ENCODE measurements at places on chromosomes 13 and 19. TPM values are rescaled to one million over a fixed set of nuclear protein-coding genes. Genes with fewer than 3 reads are reported as not detected.

BAX gene
- total RNA-seq: 58.9 TPM

KIR2DL3 gene
- total RNA-seq: not detected

PRTN3 gene
- total RNA-seq: not detected

LACC1 gene
- total RNA-seq: 5.8 TPM

CEACAM21 gene
- total RNA-seq: 2.0 TPM

TUBB4A gene
- total RNA-seq: 0.12 TPM

UHRF1 gene
- total RNA-seq: 13.5 TPM

PSPN gene
- 1.5 TPM for total RNA-seq

MISP3 gene
- total RNA-seq: 3.4 TPM

PTH2 gene
- total RNA-seq: not detected

MCF2L gene
- total RNA-seq: 9.7 TPM

DNA sequence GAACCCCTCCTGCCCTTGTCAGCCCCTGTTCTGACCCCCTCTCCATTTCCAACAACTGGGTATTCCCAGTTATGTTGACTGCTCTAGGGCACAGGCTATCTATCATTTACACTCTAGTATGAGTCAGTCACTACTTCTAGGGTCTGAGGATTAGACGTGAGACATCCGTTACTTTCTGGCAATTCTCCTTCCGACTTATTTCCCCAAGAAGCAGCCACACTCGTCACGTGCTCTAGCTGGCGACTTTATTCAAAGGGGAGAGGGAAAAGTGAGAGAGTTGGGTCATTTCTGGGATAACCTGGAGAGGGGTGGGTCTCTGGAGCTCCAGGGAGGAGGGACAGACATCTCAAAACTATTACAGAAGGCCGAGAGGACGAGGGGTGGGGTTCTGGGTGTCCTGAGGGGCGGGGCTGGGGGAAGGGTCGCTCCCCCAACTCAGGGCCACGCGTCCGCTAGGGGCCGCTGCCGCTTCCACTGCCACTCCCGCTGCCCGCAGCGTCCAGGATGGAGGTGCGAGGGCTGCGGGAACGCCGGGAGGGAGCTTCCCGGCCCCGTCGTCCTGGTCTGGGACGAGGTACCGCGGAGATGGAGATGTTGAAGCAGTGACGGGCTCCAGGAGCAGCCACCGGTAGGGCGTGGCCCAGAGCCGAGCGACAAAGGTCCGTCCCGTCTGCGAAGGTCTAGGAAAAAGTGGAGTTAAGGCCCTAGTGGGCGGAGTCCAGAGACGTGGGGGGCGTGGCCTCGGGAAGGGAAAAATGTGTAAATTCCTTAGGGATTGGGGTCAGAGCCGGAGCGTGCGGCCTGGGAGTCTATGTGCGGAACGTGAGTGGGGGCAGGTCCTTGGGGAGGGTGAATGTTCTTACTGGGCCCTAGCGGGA, 8.9 kb downstream of the RTBDN start:
- ATAC-seq: no peak

GRCh38 chr13:33197541-33197971, 88.0 kb downstream of the STARD13 start:
- ATAC-seq: no peak

DNA sequence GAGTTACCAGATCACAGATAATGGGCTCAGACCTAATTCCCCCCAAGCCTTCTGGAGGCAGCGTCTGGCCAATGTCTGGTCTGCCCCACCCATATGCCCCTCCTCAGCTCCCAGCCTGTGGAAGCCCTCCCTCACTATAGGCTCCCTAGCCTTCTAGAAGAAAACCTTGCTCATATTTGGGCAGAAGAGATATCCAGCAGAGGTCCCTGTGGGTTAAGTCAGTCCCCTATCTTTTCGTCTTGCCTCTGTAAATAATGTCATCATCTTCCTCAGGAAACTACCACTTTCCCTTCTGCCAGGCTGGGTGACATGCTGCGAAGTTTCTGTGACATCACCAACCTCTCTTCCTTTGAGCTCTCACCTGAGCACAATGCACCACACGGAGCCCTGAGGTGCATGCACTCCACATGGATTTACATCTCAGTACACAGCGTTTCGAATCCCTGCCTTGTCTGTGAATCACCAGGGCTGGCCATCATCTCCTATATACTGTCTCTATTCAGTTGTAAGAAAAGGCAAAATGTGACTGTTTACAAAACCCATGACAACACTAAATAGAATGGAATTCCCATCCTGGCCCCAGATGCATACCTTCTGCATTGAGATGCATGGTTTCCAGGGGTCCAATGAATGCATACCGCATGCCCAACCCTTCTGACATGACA, 112.8 kb downstream of the CRYL1 start:
- ATAC-seq: peak; percentile 40

GRCh38 chr13:73250061-73250460, 191.3 kb downstream of the KLF5 start:
- ATAC-seq: no peak

DNA sequence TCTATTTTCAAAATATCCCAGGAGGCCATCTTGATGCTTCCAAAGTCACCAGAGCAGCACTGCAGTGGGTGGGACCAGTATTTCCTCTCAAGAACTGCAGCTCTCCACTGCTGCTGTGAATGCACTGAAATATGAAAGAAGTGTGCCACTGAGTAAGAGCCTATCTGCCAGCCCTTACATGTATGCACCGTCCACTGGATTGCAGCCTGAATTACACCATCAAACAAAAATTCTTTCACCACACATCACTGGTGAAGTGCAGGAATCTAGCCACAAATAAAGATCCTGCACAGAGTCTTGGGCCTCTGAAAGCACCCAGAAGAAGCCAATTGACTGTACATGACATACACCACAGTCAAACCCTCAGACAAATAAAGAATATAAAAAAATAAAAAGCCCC, 249.0 kb downstream of the LHFPL6 start:
- no peak for ATAC-seq

DNA sequence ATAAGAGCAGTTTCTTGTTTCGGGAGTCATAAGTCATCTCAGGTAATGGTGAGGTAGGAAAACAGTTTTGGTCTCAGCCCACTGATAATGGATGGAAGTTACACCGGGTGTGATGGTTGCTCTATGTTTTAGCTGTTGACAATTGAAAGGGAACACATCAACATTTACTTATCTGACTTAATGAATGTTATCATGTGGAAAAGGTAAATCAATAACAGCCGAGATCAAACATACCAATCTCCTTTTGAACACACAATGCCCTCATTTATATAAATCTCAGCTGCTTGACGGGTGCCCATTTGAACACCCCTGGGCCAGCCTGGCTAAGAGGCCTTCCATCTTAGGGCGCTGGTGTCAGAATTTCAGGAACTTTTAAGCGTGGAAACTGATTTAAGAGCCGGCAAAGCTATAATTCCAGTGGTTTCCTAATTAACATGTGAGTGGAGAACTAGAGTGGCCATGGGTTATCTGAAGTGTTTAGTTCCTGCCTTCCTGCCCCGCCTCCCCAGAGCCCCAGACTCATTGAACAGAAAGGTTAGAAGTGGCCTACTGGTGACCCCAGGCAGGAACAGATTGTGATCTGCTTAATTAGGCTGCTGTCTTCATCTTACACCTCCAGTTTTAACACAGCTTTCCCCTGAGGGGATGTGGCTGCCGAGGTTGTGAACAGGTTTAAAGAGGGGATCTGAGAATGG, 572.7 kb downstream of the FGF9 start:
- no peak for ATAC-seq

DNA sequence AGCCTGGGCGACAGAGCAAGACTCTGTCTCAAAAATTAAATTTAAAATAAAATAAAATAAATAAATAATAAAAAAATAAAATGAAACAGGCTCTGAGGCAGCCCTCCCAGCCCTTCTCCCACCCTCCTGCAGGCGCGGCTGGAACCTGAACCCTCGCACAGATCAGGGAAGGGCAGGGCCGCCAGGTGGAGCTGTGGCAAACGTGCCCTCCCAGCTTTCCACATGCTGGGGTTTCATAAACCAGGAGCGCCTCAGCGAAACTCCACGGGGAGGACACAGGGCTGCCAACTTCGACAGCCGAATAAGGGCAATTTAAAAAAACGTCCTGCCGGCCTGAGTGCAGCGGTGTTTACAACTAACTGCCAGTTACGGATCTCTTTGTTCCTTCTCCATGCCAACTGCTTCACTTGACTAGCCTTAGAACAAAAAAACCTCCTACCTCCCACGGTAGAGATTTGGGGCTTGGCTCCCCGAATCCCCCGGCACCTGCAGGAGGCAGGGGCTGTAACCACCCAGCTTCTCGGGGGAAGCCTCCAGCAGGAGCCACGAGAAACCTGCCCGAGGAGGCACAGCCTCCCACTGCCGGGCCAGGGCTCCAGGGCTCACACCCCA, 15.9 kb downstream of the ZNF787 start:
- peak; percentile 75 for ATAC-seq

DNA sequence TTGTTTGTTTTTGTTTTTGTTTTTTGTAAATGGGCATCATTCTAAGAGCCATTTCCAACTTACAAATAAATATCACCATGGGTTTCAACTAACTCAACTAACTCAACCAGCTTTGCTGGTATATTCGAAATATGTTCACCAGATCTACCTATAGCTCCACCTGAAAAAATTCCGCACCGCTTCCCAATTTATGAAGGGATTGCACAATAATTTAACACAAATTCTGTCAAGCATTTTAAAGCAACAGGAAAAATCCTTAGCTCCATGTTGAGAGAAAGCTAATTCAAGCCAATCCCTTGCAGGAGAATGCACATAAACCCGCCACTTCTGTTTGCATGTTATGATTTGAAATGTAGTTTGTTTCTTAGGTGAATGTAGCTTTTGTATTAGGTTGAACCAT, 417.8 kb downstream of the EFNB2 start:
- no peak for ATAC-seq

- ATAC-seq: peak; percentile 21
These were observed 638 bp downstream of the ADGRE5 start for GRCh38 chr19:14381689-14382474.

GRCh38 chr13:100543872-100544602, 44.6 kb downstream of the GGACT start:
- no peak for ATAC-seq

GRCh38 chr13:112986946-112987681, 18.1 kb downstream of the MCF2L start:
- ATAC-seq: no peak

GRCh38 chr19:31402529-31403316, 53.5 kb upstream of the TSHZ3 start:
- ATAC-seq: no peak

- ATAC-seq: no peak
These were observed 310.1 kb downstream of the GPC5 start for GRCh38 chr13:91708558-91708957.

- peak; percentile 62 for ATAC-seq
These were observed 8.4 kb upstream of the CEBPA start for GRCh38 chr19:33310606-33311325.

GRCh38 chr19:51375504-51376221, 3.2 kb upstream of the NKG7 start:
- no peak for ATAC-seq

DNA sequence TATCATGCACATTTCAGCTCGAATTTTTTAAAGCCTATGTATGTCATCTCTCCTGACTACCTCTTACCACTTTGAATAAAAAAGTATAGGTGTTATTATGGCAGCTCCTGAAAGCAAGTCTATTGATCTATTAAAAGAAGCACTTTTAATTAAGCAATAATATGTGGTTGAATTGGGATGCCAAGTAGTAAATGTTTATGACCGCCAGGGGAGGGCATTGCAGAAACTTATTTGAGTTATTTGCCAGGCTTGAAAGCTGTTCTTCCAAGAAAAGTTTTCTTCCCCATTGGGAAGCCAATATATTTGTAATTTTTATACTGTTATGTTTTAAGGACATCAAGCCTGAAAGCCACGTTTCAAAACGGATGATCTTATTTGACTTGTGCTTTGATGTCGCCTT, 88.1 kb upstream of the SOX21 start:
- no peak for ATAC-seq

GRCh38 chr19:40800997-40801377, 2.0 kb downstream of the EGLN2 start:
- no peak for ATAC-seq

GRCh38 chr19:13057744-13058143, 44.9 kb downstream of the LYL1 start:
- no peak for ATAC-seq

DNA sequence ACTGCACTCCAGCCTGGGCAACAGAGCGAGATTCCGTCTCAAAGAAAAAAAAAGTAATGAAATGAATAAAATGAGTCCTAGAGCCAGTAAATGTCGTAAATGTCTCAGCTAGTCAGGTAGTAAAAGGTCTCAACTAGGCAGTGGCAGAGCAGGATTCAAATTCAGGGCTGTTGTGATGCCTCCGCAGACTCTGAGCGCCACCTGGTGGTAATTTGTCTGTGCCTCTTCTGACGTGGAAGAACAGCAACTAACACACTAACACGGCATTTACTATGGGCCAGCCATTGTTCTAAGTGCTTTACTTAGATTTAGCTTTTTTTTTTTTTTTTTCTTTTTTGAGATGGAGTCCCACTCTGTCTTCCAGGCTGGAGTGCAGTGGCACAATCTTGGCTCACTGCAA, 30.2 kb downstream of the CYP2F1 start:
- ATAC-seq: peak; percentile 86

DNA sequence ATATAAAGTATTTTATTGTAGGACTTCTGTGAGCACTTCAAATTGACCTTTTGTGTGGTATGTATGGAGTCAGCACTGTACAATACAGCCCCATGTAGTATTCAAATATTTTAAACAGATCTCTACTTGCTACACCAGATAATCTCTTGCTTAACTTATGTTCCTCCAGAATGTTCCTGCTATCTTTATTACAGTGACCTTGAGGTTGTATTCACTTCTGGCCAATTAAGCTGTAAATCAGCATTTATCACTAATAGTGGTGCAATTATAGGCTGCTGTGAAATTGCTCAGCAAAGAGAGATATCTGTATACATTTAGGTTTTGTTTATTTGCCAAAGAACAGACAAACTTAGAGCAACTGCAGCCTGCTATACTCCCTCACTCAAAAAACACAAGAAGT, 1218.6 kb downstream of the PCDH17 start:
- no peak for ATAC-seq

- no peak for ATAC-seq
These were observed 17.0 kb upstream of the SIGLEC14 start for GRCh38 chr19:51663650-51664049.

DNA sequence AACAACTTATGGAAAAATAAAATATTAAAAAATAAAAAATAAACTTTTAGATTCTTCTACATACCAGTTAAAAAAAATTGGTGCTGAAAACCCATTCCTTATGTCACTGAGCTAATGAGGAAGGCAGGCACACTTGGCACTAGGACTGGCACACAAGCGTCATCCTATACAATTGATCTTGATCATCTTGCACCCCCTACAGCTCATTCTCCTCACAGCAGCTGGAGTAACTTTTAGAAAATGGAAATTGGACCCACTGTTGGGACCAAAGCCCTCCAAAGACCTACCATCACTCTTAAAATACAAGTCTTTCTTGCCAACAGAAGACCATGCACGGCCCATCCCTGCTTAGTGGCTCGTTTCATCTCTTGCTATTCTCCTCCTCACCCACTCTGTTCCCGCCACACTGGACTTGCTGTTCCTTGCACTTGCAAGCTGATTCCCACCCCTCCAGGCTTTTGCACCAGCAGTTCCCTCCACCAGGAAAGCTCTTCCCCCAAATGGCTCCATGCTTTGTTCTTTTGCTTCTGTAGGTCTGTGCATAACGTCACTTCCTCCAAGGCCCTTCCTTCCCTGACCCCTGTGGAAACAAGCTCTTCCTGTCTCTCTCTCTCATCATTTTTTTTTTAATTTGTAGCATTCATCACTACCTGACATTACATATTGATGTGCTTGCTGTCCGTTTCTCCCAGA, 11.6 kb downstream of the CTU1 start:
- ATAC-seq: peak; percentile 29
